Activated CD8-positive, alpha-beta memory T cell treated with anti-CD3 and anti-CD28 coated beads, Interleukin-2, amount 10 ng/mL, durations not matched to agents 7 days and 5 days (primary cell): ENCODE measurements at places on chromosomes 12 and 14. TPM values are rescaled to one million over a fixed set of nuclear protein-coding genes. Genes with fewer than 3 reads are reported as not detected.

DNA sequence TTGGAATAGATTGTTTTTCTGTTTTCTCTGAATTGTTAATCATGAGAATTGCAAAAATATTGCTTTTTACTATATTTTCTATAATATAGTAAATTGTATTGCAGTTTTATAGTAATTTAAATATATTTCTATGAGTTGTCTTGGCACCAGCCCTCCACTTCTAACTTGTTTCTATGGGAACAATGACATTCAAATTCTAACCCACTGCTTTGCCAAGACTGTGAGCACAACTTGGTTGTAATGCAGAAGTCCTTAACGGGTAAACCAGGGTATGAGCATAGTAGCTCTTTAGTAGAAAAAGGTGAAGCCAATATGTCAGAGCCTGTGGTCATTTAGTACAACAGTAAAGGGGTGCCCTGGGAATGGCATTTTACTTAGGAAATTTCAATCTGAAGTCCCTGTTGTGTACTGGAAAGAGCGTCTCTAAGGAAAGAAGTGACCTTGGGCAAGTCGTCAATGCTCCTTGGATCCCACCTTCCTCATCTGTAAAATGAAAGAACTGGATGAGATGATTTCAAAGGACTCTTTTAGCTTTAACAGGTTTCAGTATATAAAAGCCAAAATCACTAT is 283.3 kb downstream of the ATP23 start:
- H3K36me3 ChIP-seq = no peaks in the 10 kb centered on the region
- H3K27me3 ChIP-seq = no peaks in the 10 kb centered on the region
- no peak for DNase-seq
- no peak overlapping the region for H3K4me3 ChIP-seq

DNA sequence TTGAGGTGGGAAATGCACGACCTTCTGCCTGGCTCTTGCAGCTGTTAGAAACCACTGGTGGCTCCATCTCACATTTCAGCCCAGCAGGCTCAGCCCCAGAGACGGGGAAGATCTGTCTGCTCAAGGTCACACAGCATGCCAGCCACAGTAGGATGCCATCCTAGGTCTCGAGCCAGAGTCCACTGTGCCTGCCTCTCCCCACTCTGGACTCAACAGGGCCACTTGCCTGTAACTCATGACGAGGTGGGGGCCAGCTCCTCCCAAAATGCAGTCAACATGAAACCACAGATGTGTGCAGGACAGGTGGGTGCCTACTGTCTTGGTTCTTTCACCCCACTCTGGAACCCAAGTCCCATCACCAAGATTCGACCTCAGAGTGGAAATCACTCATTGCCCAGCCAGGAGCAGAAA is 23.2 kb downstream of the BCL11B start:
- DNase-seq = peak; percentile 74
- H3K27ac ChIP-seq = peak overlapping the region; percentile 96
- H3K36me3 ChIP-seq = peaks cover 50% of the 10 kb centered on the region
- H3K27me3 ChIP-seq = no peaks in the 10 kb centered on the region
- peak overlapping the region; percentile 73 for H3K4me3 ChIP-seq

GRCh38 chr12:42468921-42469320 is 120.6 kb downstream of the PRICKLE1 start:
- peaks cover 30% of the 10 kb centered on the region for H3K27me3 ChIP-seq
- H3K36me3 ChIP-seq = no peaks in the 10 kb centered on the region
- peak overlapping the region; percentile 67 for H3K4me3 ChIP-seq
- H3K27ac ChIP-seq = no peak overlapping the region
- DNase-seq = no peak

- peaks cover 9% of the 10 kb centered on the region for H3K27me3 ChIP-seq
- no peak overlapping the region for H3K27ac ChIP-seq
- no peak for DNase-seq
- H3K36me3 ChIP-seq = no peaks in the 10 kb centered on the region
- no peaks in the 10 kb centered on the region for H3K4me1 ChIP-seq
These were observed 24.6 kb upstream of the ANP32D start for GRCh38 chr12:48447755-48448154.

DNA sequence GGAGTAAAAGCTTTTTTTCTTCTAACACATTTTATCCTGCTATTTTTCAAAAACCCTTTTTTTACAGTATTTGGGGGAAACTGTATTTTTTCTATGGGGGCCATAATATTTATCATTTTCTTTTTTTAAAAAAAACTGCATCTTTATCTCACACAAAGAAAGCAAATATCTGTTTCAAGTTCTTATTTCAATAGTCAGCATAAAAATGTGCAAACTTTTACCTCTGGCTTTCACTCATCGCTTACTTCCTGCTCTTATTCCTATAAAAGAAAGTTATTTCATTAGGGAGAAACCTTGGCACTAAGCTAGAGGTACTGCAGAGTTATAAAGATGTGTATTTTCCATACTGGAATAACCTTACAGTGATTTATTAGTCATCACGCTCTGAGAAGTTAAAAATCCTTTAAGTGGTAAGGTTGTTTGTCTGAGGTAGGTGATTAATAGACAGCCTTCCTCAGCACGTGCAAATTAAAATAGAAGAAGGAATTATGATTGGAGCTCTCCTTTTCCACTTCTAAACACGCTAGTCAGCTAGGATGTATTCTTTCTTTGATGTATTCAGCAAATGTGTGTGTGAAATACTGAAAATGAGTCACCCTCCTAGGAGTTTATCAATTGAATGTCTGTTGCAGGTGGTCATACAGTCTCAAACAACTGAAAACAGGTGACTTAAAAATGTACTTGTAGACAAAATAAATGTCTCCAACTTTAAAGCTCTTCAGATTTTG is 461.0 kb downstream of the GXYLT1 start:
- no peaks in the 10 kb centered on the region for H3K27me3 ChIP-seq
- H3K4me3 ChIP-seq = no peak overlapping the region
- no peaks in the 10 kb centered on the region for H3K36me3 ChIP-seq
- H3K4me1 ChIP-seq = no peaks in the 10 kb centered on the region

The SERPINA10 gene
- not detected for total RNA-seq

The KRT83 gene
- not detected for total RNA-seq

DNA sequence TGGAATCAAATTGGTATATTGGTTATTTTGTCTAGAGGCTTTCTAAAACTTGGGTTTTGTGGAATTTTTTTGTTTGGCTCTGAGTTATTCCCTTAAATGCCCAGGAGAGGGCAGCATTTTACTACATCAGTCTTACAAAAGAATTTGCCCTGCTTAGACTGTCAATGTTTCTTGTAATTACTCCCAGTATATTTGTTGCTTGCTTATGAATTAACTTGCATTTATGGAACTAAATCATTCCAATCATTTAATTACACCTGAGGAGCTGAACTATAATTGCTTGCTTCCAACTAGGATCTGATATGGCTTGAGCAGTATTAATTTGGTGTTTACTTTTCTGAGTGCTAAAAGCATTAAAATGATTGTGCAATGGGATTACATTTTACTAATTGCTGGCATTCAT is 48.7 kb downstream of the MIPOL1 start:
- H3K36me3 ChIP-seq = no peaks in the 10 kb centered on the region
- no peaks in the 10 kb centered on the region for H3K27me3 ChIP-seq
- DNase-seq = no peak
- H3K4me3 ChIP-seq = no peak overlapping the region
- no peak overlapping the region for H3K27ac ChIP-seq
- H3K4me1 ChIP-seq = no peaks in the 10 kb centered on the region

GRCh38 chr12:47856094-47856493 is 36.4 kb upstream of the HDAC7 start:
- peaks cover 27% of the 10 kb centered on the region for H3K4me1 ChIP-seq
- no peaks in the 10 kb centered on the region for H3K27me3 ChIP-seq
- DNase-seq = no peak
- no peak overlapping the region for H3K27ac ChIP-seq
